SK-N-DZ (cell line): ENCODE measurements at places on chromosomes 2 and 18.
A peak's percentile ranks its signal among the peaks of the same experiment; 100 is the strongest.

DNA sequence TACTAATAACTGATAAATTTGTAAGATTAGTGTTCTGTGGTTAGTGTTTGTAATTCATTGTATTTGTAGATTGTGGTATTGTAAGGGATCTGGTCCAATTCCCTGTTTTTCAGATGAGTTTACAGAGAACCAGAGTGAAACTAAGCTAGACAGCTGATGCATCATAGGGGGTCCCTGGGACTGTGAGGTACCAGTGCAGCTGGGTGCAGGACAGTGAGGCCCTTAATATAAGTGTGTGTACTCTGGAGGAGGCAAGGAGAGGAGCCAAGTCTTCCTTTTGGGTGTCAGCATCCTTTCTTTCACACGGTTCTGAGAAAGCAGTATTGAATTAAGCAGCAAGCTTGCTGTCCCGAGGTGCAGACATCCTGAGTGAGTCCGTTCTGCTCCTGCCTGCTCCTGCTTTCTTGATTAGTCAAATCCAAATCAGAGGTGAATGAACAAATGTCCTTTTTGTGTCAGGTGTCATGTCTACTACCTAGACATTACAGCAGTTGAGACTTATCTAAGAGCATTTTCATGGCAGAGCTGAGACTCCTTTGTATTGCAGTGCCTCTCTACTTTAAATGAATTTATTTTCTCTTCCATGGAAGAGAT, 194.9 kb downstream of the MCFD2 start:
- no peak for DNase-seq

DNA sequence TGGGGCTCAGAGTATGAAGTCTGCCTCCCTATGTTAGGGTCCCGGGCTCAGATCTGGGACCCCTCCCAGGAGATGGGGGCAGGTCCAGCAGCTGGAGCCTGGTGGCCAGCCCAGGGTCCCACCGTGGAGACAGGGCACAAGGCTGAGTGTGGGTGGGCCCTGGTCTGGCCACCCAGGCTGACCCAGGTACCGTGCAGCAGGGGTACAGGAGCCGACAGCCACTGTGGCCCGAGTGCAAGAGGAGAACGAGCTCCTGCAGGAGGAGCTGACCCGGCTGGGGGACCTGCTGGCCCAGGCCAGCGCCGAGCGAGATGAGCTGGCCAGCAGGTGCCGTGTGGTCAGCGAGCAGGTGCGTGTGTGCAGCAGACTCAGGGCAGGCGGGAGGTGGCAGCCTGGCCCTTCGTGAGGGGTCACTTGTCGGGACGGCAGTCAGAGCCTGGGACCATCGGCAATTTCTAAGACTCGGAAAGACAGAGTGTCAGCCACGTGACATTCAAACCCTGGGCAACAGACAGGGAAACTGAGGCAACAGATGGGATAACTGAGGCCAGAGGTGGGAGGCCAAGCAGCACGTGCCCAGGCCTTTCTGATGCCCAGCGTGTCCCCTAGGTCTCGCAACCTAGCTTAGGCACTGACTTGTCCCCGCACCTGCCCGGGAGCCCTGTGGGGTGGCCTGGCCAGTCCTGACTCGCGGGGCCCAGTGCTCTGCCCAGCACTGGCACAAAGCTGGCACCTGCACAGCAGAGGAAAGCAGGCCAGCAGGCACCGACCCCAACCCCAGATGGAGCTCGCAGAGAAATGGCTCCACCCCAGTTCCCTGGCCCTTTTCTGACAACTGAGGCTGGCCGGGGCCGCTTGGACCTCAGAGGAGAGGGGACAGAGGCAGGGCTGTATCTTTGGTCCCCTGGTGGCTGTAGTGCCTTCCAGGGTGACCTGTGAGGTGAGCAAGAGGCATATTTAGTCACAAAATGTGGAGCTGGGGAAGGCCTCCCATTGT, 13.9 kb downstream of the CROCC2 start:
- no peak for DNase-seq

DNA sequence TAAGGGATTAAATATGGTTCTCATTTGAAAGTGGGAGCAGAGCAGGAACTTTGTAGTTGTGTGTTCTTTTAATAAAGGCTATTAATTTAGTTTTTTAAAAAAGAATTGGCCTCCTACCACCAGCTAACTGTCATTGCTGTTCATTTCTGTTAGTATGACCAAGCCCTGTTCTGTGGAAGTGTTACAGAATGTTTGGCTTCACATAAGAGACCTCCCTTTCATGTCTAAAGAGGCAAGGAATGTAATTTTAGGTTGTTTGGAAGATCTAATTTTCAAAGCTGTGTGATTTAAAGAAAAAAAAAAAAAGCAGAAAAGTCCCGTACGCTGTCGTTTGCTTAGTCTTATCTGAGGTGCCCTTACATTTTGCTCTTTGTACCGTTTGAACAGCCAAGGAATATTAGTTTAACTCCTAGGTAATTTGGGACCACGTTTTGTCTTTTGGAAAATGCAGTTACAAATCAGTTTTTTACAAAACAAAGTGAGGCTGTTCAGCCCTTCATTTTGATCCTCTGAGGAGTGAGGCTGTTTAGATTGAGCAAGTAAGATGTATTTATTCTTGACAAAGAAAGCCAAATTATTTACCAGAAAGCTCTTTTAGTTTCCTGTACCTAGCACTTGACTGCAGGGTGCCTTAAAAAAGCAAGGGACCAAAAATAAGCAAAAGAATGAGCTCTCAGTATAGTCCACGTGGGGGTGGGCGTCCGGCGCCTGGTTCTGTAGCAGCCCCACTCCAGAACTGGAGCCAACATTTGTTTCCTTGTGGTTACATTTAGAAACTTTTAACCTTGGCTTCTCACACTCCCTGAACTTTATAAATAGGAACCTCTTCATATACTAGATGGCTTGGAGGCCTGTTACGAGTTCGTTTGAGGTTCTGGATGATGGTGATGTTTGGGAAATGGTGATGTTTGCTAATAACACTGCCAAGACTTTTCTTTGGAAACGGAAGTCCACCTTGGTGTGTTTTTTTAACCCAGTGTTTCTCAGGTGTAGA, 136.2 kb downstream of the FMNL2 start:
- no peak for DNase-seq

GRCh38 chr2:45241061-45241561, 231.9 kb upstream of the SIX2 start:
- no peak for DNase-seq

DNA sequence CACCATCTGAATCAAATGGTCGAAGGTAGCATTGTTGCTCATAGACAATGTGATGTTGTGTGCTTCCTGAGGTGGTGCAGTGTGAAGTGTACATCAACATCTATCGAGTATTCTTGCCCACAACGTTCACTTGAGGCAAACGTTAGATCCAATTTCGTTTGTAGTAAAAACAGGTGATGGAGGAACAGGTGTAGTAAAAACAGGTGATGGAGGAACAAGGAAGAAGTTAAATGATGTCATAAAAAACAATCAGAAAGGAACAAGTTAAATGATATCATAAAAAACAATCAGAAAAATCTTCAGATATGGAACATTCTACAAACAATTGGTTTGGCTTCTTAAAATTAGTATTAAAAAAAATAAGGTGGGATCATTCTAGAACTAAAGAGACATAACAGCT, 11.3 kb downstream of the WDR7 start:
- no peak for DNase-seq

DNA sequence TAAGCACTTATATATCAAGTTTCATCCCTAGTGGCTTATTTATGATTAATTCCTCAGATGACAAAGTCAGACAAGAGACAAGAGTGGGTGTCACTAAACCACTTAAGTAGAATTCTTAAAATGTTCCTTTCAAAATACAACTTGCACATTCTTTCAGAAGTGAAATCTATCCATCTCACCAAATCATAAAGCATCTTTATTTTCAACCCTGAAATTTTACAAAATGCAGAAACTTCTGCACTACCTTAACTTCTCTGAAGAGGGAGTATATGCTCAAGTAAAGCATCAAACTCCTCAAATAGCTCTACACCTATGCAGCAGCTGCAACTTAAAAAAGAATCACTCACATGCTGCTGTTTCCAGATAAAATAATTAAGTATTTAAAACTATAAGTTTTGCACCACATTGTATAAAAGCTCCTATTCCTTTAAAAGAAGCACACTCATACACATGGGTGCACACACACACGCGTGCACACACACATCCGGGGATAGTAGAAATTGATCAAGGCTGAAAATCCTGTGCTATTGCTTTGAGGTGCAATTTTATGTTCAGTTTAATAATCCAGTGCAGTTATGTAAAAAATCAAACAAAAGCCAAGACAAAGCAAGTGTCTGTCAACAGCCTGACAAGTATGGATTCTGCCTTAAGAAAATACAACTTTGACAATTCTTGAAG, 244.5 kb downstream of the TCF4 start:
- DNase-seq = peak; percentile 17
